Bronchial epithelial cell (primary cell): ENCODE measurements at places on chromosomes 11 and 22. TPM values are rescaled to one million over a fixed set of nuclear protein-coding genes. Genes with fewer than 3 reads are reported as not detected.
A peak's percentile ranks its signal among the peaks of the same experiment; 100 is the strongest.

DNA sequence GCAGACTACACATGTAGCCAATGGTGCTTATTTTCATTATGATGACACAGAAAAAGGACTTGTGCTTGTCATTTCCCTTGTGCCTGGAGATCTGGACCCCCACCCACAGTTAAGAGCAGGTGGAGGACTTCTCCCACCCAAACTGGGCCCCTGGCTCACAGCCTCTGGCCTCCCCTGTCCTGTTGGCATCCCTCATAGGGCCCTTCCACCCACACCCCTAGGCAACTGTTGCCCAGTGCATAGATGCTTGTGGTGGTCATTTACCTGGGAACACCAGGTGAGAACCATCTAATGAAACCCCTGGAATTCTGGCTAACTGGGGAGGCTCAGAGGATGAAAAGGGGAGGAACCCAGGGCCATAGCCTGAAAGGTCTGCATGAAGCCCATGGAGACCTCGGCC is 355.9 kb downstream of the BUD13 start:
- DNase-seq: no peak

DNA sequence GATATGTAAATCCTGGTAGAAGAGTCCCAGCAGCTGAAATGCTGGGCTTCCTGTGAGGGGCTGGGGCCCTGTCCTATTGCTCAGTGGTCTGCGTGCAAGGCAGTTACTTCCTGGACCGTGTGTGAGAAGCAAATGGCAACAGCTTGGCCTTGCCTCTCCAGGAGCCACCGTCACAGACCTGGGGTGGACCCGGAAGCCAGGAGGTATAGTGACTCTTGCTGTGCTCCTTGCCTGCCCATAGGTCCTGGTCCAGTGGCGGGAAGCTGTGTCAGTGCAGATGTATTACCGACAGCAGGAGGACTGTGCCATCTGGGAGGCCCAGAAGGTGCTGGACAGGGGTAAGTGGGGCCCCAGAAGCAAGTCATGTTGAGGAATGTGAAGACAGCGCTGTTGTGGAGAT is 54.3 kb downstream of the PISD start:
- no peak for DNase-seq

- no peak for DNase-seq
Observed at GRCh38 chr11:59189986-59190385, 18.1 kb downstream of the DTX4 start.

RIMBP3B gene
- under 0.01 TPM in 1 of 2 replicates, not detected in the other for total RNA-seq

GRCh38 chr22:45180146-45180679 is 16.5 kb downstream of the NUP50 start:
- no peak for DNase-seq

ACRV1 gene
- total RNA-seq: not detected in 2 replicates

- DNase-seq: peak; percentile 99
Observed at GRCh38 chr22:31055635-31056159, 25.4 kb upstream of the SMTN start.

GRCh38 chr22:25402160-25402500 is 162.3 kb upstream of the GRK3 start:
- DNase-seq: no peak

GRCh38 chr11:255176-255575 is 18.4 kb downstream of the PSMD13 start:
- DNase-seq: no peak

DNA sequence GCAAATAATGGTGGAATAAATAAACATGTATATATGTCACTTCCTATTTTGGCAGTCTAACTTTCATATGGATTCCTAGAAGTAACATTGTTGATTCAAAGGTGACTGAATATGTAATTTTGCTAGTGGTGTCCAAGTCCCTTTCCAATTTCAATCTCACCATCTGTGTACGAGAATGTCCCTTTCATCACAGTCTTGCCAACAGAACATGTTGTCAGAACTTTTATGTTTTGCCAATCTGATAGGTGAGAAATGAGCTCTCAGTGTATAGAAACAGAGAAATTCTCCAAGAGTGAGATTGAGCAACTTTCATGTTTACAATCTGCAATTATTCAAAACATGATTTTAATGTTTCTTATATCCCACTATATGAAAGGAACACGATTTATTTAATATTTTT is 167.5 kb downstream of the CNTN5 start:
- no peak for DNase-seq

TBX10 gene
- total RNA-seq: not detected in 2 replicates

- no peak for DNase-seq
Observed at GRCh38 chr11:65086809-65087208, 2.8 kb downstream of the ZFPL1 start.

DNA sequence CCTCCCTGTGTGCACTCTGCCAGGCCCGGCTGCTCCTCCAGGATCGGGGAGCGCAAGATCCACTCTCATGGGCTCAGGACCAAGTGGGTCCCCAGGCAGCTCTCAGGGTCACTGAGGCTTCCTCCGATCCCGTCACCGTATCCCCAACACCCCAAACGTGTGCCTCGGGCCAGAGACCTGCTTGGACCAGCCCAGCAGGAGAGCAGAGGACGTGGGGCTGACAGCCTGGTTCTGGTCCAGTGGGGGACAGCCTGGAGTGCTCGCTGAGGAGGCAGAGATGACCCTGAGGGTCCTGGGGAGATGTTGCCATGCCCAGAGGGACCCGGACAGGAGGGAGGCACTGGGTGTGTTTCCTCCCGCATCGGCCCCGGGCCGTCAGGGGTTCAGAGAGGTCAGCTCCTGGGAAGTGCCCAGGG is 1402.6 kb downstream of the BRD1 start:
- no peak for DNase-seq

DNA sequence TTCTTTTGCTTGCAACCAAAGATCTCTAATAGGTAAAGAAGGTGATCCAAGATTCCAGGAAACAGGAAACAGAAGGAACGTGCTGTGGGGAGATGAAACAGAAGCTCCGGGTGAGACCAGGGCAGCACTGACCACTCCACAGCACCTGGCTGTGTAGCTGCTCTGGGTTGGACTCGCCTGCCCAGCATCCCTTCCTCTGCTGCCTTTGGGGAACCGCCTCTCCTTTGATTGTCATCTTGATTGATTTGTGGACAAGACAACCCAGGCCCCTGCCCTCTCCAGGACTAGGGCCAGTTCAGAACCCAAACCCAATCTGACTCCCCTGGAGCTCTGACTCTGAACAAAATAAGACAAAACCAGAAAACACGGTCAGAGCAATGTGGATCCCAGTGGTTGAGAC is 14.7 kb upstream of the APOBEC3A start:
- no peak for DNase-seq

GRCh38 chr11:25910086-25910485 is 421.8 kb upstream of the ANO3 start:
- peak; percentile 82 for DNase-seq
